Small intestine (tissue), 16 donors: ENCODE measurements at places on chromosomes 2 and 18.
A peak's percentile ranks its signal among the peaks of the same experiment; 100 is the strongest.

- H3K4me1 ChIP-seq: no peaks in the 10 kb centered on the region
- no peak overlapping the region for H3K27ac ChIP-seq
- no peaks in the 10 kb centered on the region for H3K27me3 ChIP-seq
- DNase-seq: no peak
These were observed 54.2 kb downstream of the KCNG2 start for GRCh38 chr18:79851950-79852349.

GRCh38 chr2:191957996-191958860 is 111.3 kb upstream of the CAVIN2 start:
- no peaks in the 10 kb centered on the region for H3K27me3 ChIP-seq
- no peak overlapping the region for H3K27ac ChIP-seq
- H3K4me1 ChIP-seq: no peaks in the 10 kb centered on the region
- H3K36me3 ChIP-seq: no peaks in the 10 kb centered on the region
- no peak overlapping the region for H3K4me3 ChIP-seq

DNA sequence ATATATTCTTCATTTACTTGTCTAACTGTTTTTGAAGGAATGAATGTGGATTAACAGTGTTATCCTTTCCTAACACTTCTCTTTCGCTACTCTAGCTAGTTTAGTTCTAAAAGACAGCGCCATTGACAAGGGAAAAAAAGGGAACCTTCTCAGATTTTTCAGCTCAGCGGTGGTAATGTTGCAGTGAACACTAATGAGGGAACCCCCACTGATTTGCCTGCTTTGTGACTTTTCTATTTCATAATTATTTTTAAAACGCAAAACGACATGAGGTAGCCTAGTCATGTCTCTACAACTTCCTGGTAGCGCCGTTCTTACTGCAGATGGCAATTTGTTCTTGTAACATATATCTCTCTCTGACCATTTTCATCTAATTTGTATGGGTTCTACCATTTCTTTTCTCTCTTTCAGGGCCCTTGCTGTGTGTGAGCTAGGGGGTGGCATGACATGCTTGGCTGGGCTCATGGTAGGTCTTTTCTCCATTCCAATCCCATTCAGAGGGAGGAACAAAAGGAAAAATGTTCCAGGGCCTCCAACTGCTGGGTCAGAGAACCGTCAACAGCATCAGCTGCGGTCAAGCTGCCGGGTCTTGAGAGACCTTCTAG is 235.5 kb upstream of the SIX3 start:
- no peak overlapping the region for H3K27ac ChIP-seq
- no peaks in the 10 kb centered on the region for H3K36me3 ChIP-seq
- no peak overlapping the region for H3K4me3 ChIP-seq
- H3K27me3 ChIP-seq: no peaks in the 10 kb centered on the region

- H3K4me3 ChIP-seq: no peak overlapping the region
- no peaks in the 10 kb centered on the region for H3K36me3 ChIP-seq
- H3K27me3 ChIP-seq: peaks cover 13% of the 10 kb centered on the region
- H3K27ac ChIP-seq: no peak overlapping the region
These were observed 44.5 kb downstream of the PTGR3 start for GRCh38 chr18:75164479-75164878.

GRCh38 chr2:172387361-172387760 is 40.0 kb upstream of the ITGA6 start:
- no peak overlapping the region for H3K27ac ChIP-seq
- no peaks in the 10 kb centered on the region for H3K36me3 ChIP-seq
- no peak overlapping the region for H3K4me3 ChIP-seq

DNA sequence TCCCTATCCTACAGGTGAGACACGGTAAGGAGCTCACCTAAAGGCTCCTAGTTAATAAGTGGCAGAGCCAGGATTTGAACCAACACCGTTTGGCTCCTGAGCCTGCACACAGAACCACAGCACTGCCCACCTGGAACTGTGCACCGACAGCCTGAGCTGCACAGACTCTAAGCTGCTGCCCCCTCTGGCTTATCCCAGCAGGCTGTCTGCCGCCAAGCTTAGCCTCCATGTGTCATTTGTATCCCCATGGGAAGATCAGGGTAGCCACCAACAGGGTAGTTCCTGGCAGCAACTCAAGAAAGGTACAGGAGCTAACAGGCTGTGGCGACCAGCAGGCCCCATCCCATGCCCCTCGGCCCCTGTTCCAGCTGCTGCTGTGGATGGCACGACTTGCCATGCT is 135.7 kb downstream of the LRRC30 start:
- H3K27ac ChIP-seq: no peak overlapping the region
- H3K4me3 ChIP-seq: no peak overlapping the region
- no peak for DNase-seq
- H3K27me3 ChIP-seq: no peaks in the 10 kb centered on the region

DNA sequence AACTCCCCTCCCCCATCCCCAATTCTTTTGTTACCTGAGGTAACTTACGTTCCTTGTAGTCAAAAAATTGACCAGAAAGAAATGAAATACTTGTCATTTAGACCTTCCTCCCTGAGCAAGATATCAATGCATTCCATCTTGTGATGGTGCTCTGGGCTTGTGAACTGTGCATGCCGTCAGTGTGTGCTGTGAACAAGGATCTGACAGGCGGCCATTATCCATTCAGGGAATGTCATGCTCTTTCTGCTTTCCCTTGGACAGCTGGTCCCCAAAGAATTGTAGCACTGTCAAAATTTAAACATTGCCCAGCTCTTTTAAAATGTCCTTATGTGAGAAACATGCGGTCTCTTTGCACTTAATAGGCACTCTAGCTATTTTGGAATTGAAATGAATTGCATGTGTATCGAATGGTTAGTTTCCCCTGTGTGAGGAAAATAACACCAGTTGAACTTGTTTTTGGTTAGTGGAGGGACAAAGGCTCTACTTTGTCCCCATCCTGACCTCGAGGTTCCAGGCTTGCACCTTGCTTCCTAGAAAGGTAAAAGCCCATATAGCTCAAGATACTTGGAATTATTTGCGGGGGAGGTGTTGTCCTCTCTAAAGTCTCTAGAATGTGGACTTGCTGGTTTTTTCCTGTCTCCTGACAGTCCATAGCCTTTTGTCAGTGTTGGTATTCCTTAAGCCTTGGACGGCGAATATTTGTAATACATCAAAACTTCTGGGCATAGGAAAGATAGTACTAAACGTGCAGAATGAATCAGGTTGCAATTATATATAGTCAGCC is 350.9 kb downstream of the NUP35 start:
- no peak overlapping the region for H3K27ac ChIP-seq
- no peaks in the 10 kb centered on the region for H3K36me3 ChIP-seq
- DNase-seq: no peak
- no peaks in the 10 kb centered on the region for H3K4me1 ChIP-seq
- no peaks in the 10 kb centered on the region for H3K27me3 ChIP-seq
- no peak overlapping the region for H3K4me3 ChIP-seq

GRCh38 chr2:30113617-30114293 is 33.1 kb upstream of the YPEL5 start:
- no peaks in the 10 kb centered on the region for H3K36me3 ChIP-seq
- no peaks in the 10 kb centered on the region for H3K27me3 ChIP-seq
- H3K27ac ChIP-seq: no peak overlapping the region
- peak; percentile 10 for DNase-seq

DNA sequence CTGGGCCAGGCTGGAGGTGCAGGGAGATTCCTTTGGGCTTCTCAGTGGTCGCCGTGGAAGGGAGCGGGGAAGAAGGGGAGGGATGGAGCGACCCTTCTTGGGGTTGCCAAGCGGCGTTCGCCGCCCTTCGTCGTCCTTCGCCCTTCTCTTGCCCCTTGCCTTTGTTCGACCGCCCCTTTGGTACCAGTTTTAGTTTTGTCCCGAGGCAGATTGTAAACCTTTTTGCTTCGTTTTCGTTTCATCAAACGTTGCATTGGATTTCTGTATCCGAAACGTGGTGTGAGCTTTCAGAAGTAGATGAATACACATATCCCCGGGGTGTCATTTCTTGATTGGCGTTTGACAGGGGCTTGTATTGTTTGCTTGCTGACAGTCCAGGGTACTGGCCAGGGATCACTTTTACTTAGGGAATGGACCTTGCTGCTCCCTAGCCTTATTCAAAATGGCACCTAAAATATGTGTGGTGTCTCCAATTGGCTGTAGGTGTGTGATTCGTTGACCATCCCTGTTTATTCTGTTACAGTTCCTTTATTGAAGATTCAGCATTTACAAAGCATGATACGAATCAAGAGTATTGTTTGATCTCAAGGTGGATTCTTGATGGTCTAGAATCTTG is 788 bp downstream of the USP14 start:
- H3K36me3 ChIP-seq: no peaks in the 10 kb centered on the region
- no peaks in the 10 kb centered on the region for H3K27me3 ChIP-seq
- H3K4me3 ChIP-seq: peak overlapping the region; percentile 96
- H3K27ac ChIP-seq: peak overlapping the region; percentile 98
- peaks cover 9% of the 10 kb centered on the region for H3K4me1 ChIP-seq
- peak; percentile 26 for DNase-seq

GRCh38 chr18:49162226-49162864 is 211.6 kb upstream of the SMAD7 start:
- H3K27me3 ChIP-seq: no peaks in the 10 kb centered on the region
- no peaks in the 10 kb centered on the region for H3K4me1 ChIP-seq
- DNase-seq: peak; percentile 76
- H3K27ac ChIP-seq: peak overlapping the region; percentile 29

- DNase-seq: no peak
- no peaks in the 10 kb centered on the region for H3K27me3 ChIP-seq
- no peak overlapping the region for H3K4me3 ChIP-seq
- peaks cover 32% of the 10 kb centered on the region for H3K4me1 ChIP-seq
These were observed 134.3 kb downstream of the SOCS6 start for GRCh38 chr18:70423120-70423519.

- H3K27ac ChIP-seq: no peak overlapping the region
- H3K27me3 ChIP-seq: no peaks in the 10 kb centered on the region
- no peaks in the 10 kb centered on the region for H3K4me1 ChIP-seq
- no peaks in the 10 kb centered on the region for H3K36me3 ChIP-seq
- no peak overlapping the region for H3K4me3 ChIP-seq
These were observed 31.5 kb upstream of the TANC1 start for GRCh38 chr2:158936978-158937377.

- H3K27me3 ChIP-seq: peaks cover 3% of the 10 kb centered on the region
- H3K36me3 ChIP-seq: no peaks in the 10 kb centered on the region
- H3K4me3 ChIP-seq: no peak overlapping the region
- H3K27ac ChIP-seq: no peak overlapping the region
- DNase-seq: no peak
These were observed 14.2 kb upstream of the TUBB6 start for GRCh38 chr18:12293831-12294230.

DNA sequence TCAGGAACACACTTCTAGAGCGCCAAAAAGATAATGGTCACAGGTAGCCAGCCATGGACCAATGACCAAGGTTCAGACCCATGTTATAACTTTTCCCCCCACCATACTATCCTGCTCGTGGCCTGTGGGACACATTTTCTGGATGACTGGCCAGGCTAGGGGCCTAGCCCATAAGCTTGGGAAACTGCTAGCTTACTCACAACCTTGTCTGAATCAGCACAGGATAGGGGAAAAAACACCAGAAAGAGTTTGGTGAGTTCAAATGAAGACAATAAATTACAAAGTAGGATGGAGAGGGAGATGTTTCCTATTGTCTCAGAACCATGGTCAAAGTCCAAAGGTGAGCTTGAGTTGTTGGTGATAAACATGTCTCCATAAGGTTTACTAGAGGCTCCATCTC is 156.3 kb upstream of the CCDC68 start:
- DNase-seq: no peak
- H3K27ac ChIP-seq: no peak overlapping the region
- H3K27me3 ChIP-seq: no peaks in the 10 kb centered on the region
- H3K4me1 ChIP-seq: no peaks in the 10 kb centered on the region
- H3K4me3 ChIP-seq: no peak overlapping the region

GRCh38 chr2:152284398-152284797 is 50.6 kb upstream of the FMNL2 start:
- no peaks in the 10 kb centered on the region for H3K27me3 ChIP-seq
- no peak overlapping the region for H3K27ac ChIP-seq

- no peaks in the 10 kb centered on the region for H3K36me3 ChIP-seq
- peak within 1 kb of the TSS; percentile 30 for H3K4me3 ChIP-seq
- H3K27ac ChIP-seq: no peak within 1 kb of the TSS
- peaks cover 34% of the 10 kb centered on the region for H3K27me3 ChIP-seq
These were observed at the start of gene ALK for GRCh38 chr2:29921560-29921915. ALK (minus strand) TSS chr2:29921586; CDS start chr2:29920659, 927 bp downstream.

- H3K36me3 ChIP-seq: no peaks in the 10 kb centered on the region
- no peak for DNase-seq
- H3K4me1 ChIP-seq: no peaks in the 10 kb centered on the region
- no peaks in the 10 kb centered on the region for H3K27me3 ChIP-seq
- no peak overlapping the region for H3K4me3 ChIP-seq
These were observed 14.2 kb downstream of the RPRM start for GRCh38 chr2:153464395-153464794.

DNA sequence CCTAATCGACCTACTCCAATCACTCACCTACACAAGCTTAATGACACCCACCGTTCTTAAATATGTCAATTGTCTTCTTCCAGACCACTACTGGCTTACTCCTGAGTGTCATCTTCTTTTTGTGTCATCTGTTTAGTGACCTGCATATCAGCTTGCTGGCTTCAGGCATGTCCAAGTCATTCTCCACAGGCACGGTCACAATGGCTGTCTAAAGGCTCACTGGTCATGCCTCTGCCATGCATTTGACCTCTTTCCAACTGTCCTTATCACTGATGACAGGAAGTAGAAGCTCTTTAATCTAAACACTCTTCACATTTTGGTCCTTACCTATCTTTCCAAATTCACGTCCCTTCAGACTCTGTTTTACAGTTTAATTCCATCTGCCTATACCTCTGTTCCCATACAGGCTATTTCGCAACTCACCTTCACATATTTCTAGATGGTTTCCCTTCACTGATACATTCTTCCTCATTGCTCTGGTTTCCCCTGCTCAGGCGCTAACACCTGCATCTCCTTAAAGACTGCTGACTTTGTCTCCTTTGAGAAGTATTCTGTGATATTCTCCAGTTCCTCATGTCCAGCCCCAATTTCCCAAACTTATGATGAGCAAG is 217.5 kb downstream of the TRIB2 start:
- H3K27ac ChIP-seq: no peak overlapping the region
- no peaks in the 10 kb centered on the region for H3K36me3 ChIP-seq
- no peaks in the 10 kb centered on the region for H3K4me1 ChIP-seq
- no peak overlapping the region for H3K4me3 ChIP-seq
- no peak for DNase-seq

DNA sequence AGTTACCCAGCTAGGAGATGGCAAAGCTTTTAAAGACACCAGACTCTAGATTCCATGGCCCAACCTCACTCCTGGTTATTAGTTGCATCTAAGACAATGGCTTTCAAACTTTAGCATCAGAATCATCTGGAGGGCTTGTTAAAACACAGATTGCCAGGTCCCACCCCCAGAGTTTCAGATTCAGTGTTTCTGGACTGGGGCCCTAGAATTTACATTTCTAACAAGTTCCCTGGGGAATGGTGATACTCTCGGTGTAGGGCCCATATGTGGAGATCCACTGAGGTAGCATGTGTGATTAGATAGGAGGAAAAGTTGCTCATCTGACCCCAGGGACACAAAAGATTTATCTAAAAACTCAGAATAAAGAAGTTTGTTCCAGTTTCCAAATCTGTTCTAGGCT is 14.5 kb upstream of the TTR start:
- no peak for DNase-seq
- no peak overlapping the region for H3K27ac ChIP-seq
- H3K4me1 ChIP-seq: no peaks in the 10 kb centered on the region
- H3K36me3 ChIP-seq: no peaks in the 10 kb centered on the region
- H3K4me3 ChIP-seq: no peak overlapping the region
- no peaks in the 10 kb centered on the region for H3K27me3 ChIP-seq

- DNase-seq: no peak
- no peak overlapping the region for H3K27ac ChIP-seq
- H3K27me3 ChIP-seq: no peaks in the 10 kb centered on the region
- H3K36me3 ChIP-seq: no peaks in the 10 kb centered on the region
- H3K4me3 ChIP-seq: no peak overlapping the region
These were observed 139.3 kb upstream of the CTNNA2 start for GRCh38 chr2:79373358-79374130.

- H3K27me3 ChIP-seq: no peaks in the 10 kb centered on the region
- no peak for DNase-seq
- H3K27ac ChIP-seq: no peak overlapping the region
- no peaks in the 10 kb centered on the region for H3K36me3 ChIP-seq
- H3K4me1 ChIP-seq: no peaks in the 10 kb centered on the region
- H3K4me3 ChIP-seq: no peak overlapping the region
These were observed 86.5 kb upstream of the ITGB6 start for GRCh38 chr2:160286551-160286950.
